CD4-positive, alpha-beta T cell treated with Interleukin-6 for 4 hours (primary cell): ENCODE measurements at places on chromosomes 12 and 14.

GRCh38 chr12:4206470-4206869 is 67.1 kb upstream of the CCND2 start:
- no peak for DNase-seq

- DNase-seq, result no peak
Observed at GRCh38 chr12:14824012-14824634, 10.1 kb upstream of the SMCO3 start.

GRCh38 chr12:105736498-105736897 is 402.3 kb downstream of the NUAK1 start:
- no peak for DNase-seq

DNA sequence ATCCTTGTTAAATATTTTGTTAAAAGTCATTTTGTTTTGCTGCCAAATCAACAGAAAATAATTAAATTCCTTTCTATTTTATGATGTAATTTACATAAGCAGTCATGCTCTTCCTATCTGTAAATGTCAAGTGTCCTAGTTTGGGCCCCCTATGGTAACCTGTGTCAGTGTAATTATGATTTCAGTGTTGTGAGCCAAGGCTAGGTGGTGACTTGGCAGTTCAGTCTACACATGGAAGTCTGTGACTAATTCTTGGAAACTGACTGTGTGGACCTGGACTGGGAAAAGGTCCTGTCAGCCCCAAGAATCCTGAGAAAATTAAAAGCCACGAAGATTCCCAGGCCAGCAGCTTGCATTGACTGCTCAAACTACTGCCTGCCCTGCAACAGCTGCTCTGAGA is 371.0 kb downstream of the FUT8 start:
- no peak for DNase-seq

DNA sequence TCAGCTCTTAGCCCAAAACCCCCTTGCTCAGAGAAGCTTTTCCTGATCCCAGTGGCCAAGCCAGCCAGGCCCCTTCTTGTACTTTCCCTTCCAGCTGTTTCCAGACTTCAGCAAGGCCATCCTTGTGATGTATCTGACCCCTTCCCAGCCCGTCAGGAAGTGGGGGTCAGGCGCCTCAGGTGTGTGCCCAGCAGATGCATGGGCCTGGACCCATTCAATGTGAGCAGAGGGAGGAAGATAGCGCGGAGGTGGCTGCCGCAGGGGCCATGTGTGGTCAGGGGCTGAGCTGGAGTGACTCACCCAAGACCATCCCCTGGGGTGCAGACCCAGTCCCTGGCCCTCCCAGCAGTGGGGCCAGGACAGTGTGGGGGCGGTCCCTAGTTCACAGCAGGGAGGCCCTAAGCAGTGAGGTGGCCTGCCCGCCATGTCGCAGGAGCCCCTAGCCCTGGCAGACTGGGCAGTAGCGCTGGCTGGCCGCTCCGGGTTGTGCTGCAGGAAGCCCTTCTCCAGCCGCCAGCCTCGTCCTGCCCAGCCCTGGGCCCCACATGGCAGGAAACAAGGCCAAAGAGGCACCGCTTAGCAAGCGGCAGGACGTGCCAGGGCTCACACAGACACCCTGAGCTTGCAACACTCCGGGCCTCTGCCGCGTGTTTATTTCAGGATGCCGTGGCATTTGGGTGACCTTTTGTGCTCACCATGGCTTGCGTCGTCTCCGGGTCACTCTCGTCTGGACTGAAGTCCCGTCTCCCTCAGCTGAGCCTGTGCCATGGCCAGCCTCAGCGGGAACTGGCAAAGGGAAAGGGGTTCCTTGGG is 12.0 kb downstream of the ADSS1 start:
- no peak for DNase-seq

DNA sequence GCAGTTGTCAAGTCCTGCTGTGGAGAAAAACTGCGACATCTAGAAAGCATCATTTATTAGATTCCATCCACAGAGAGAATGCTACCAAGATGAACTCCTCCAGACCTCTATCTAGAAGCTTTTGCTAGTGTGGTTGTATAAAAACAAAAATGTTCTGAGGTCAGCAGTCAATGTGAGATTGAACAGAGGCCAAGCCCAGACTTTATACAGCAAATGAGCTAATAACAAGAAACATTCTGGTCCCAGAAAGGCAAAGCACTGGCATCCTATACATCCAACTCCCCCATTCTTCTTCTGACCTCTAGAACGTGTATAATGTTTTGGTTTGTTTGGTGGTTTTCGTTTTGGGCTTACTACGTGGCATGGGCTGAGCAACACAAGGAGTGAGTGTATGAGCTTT is 26.7 kb upstream of the RIN3 start:
- DNase-seq, result no peak

GRCh38 chr14:72742118-72742837 is 151.6 kb downstream of the DPF3 start:
- DNase-seq, result no peak

- no peak for DNase-seq
Observed at GRCh38 chr14:39246618-39247017, 12.9 kb downstream of the MIA2 start.

GRCh38 chr12:91562476-91562875 is 379.9 kb upstream of the DCN start:
- peak; percentile 46 for DNase-seq

DNA sequence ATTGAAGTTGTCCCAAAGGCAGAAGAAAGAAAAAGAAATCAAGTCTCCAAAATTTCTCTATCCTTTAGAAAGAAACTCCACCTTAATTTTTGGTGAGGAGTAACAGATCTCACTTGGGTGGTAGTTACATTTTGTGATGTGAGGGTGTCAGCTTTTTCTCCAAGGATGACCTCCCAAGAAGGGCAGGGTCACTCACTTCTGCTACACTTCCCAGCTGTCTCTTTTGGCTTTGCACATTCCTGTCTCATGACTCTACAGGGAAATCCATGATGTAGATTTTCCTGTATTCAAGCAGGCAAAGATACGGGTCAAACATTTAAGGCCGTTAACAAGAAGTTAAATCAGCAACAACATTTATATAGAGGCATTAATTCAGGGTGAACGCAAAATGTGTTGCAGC is 1016.4 kb downstream of the NRXN3 start:
- no peak for DNase-seq

GRCh38 chr12:109686523-109686922 is 27.1 kb upstream of the FAM222A start:
- no peak for DNase-seq

GRCh38 chr14:64955297-64955696 is 12.8 kb upstream of the GPX2 start:
- no peak for DNase-seq

GRCh38 chr12:12561371-12562015 is 1.2 kb downstream of the DUSP16 start:
- DNase-seq, result peak; percentile 56

GRCh38 chr14:39230416-39231035 is 3.2 kb upstream of the MIA2 start:
- no peak for DNase-seq

DNA sequence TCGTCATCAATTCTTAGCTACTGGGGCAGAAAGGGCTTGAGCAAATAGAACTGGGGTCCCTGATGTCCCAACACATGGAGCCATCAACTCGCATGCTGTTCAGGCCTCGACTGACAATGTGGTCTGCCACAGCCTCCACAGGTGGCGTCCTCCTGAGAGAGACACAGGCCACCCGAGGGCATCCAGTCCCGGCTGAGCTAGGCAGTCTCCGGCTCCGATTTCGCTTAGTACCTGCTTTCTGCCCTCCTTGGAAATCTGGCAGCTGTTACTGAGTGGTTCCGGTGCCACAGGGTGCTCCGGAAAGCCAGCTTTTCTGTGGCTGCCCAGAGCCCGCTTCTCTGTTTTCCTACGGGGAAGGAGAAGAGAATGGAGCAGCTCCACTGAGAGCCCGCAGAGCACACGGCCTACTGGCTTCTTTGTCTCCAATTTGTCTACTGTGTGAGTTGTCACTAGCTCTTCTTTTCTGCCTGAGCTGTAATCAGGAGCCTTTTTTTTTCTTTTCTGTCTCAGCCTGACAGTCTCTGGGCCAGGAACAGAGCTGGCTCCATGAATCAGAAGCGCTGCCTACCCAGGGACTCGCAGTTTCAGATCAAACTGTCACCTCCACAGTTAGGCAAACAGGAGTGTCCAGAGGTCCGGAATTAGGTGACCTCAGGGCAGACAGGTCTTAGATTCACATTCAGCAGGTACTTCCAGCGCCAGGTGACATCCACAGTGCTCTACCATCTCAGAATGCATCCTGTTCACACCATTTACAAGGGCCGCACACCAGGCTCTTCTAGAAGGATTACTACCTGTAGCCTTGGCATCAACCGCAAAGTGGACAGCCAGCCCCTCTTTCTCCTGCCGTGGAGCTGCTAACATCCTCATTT is 73.3 kb downstream of the MOK start:
- DNase-seq, result no peak

GRCh38 chr12:77064896-77065360 is 441 bp downstream of the E2F7 start:
- DNase-seq, result peak; percentile 9

GRCh38 chr12:130540376-130540775 is 175.7 kb downstream of the RIMBP2 start:
- DNase-seq, result no peak

DNA sequence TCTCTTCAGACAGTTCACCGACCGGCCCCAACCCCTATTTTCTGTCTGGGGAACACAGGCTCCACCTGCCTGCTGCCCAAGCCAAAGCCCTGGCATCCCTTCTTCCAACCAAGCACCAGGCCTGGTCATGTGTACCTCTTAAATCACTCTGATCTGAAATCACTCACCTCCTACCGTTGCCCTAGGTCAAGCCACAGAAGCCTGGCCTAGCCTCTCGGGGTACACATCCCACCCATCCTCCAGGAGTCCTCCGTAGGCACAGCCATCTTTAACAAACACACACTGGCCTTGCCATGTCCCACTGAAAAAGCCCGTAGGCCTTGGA is 81.8 kb downstream of the IRF2BPL start:
- no peak for DNase-seq

DNA sequence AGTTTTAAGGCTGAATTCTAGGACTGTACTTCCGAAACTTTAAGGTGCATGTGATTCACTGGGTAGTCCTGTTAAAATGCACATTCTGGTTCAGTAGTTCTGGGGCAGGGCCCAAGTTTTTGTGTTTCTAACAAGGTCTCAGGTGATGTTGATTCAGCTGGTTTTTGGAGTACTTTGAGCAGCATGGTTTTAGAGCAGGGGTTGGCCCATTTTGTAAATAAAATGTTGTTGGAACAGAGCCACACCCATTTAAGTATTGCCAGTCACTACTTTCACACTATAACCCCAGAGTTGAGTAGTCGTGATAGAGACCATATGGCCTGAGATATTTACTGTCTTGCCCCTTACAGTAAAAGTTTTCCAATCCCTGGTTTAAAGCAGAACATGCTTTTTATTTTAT is 111.3 kb downstream of the SYNE2 start:
- no peak for DNase-seq

GRCh38 chr12:15453613-15454012 is 131.3 kb downstream of the PTPRO start:
- DNase-seq, result no peak

GRCh38 chr14:39812532-39813320 is 380.5 kb upstream of the FBXO33 start:
- no peak for DNase-seq

GRCh38 chr14:64417771-64418125 is 29.6 kb downstream of the MTHFD1 start:
- no peak for DNase-seq

GRCh38 chr14:32205554-32205953 is 2.5 kb upstream of the RNU6-8 start:
- DNase-seq, result no peak

GRCh38 chr14:105260959-105261358 is 12.6 kb downstream of the BTBD6 start:
- DNase-seq, result no peak

DNA sequence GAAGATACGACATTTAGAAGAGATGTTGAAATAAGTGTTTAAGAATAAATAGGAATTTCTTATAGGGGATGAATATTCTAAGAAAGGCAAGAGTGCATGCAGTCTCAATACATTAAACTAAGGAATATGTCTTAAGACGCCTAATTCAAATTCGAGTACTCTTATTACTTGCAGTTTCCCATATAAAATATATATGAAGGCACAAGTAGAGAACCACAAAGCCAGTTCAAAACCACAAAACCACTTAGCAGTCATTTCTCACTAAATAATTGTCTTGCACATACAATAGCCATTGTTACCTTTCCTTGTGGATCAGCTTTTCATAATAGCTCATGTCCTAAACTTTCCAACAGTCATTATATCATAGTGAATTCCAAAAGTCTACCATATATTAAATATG is 91.0 kb upstream of the MON2 start:
- no peak for DNase-seq

DNA sequence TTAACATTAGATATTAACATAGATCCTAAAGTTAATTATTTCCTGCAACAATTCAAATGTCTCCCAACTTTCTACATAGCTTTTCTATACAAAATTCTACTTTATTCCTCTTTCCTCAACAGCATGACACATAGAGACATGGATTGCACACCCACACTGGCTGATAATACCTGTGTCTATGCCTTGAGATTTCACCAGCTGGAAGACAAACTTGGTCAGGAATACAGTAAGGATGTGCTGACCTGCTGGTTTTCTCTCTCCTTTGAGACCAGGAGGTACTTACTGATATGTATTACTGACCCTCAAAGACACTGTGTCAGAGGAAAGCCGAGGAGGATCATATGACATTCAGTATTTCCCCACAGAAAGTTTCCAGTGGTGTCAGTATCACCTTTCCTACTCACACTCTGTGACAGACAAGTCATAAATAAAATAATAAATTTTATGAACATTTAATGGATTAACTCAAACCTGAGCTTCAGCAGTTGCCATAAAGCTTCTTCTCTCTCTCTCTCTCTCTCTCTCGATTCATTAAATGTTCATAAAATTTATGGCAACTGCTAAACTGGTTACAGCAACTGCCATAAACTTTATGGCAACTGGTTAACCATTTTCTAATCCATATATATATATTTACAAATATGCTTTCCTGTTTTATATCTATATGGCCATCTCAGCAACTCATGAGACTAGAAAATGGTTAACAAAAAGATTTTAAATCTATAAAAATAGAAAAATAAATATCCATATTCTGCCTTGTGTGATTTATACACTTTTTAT is 22.7 kb downstream of the EIF2S3B start:
- DNase-seq, result no peak

DNA sequence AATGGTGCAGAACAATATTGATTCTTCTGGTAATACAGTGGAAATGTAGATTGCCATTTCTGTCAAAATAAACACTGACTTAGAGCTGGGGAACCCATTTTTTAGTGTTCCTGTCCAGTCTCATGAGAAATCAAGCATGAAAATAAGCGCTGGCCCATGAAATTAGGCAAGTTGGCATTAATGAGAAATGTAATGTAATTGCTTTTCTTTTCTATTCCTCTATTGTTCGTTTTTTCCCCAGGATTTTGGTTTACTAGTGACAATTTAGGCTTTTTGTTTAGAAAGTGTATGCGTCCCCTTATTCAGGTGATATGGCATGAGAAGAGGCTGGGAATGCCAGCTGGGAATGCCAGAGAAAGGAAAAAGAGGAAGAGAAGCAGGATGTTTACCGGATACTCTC is 64.4 kb upstream of the KICS2 start:
- no peak for DNase-seq

DNA sequence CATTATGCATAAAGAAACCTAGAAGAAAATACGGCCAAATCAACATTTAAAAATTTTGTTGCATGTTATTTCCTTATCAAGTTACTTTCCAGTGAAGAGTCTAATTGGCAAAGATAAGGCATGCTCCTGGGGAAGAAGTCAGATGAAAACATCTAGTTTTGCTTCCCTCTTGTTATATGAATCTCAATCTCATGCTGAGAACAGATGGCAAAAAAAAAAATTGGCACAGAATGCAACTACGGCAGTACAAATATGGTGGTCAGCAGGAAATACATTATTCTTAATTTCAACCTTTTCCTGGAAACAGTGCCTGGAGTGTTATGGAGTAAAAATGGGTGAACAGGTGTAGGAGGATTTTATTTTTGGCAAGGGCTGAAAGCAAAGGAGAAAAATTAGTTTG is 32.8 kb downstream of the HECTD4 start:
- no peak for DNase-seq
